Central memory CD4-positive, alpha-beta T cell (primary cell): ENCODE measurements at places on chromosomes 6 and 20.
A peak's percentile ranks its signal among the peaks of the same experiment; 100 is the strongest.

DNA sequence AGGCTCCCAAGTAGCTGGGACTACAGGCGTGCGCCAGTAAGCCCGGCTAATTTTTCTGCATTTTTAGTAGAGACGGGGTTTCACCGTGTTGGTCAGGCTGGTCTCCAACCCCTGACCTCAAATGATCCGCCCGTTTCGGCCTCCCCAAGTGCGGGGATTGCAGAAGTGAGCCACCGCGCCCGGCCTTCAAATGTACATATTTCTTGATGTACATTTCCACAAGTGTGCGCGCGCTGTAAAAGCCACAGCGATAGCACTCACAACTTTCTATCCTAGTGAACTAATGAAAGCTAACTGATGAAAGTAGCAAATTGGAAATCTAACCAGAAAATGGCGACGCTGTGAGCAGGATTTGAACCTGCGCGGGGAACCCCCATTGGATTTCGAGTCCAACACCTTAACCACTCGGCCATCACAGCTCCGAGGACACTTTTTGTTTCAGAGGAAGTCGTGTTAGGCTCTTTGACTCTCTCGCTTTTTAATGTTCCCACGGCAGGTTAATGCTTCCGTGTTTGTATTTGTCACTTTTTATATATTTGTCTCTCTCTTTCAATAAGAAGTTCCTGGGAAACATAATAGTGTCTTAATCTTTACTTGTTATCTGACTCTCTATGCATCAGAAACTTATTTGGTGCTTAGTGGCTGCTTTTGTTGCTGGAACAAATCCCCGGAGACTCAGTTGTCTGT is 199.4 kb upstream of the ZNF184 start:
- DNase-seq = no peak

- DNase-seq = no peak
These were observed 119.9 kb upstream of the ASCC3 start for GRCh38 chr6:101001012-101001411.

DNA sequence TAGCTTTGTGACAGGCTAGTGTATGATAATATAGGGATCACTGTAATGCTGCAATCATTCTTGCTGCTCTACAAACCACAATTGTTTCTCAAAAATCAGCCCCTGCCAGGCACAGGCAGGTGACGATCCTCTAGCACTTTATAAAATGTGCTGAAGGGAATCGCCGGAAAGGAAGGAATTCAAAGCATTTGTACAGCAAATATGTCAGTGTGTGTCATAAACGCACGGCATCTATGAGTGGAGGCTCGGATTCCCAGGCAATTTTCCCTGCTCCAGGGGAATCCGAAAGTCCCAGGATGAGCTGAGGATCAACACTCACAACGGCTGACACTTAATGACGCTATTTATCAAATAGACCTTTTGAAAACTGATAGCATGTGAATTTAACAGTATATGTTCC is 1.4 kb downstream of the PHACTR1 start:
- no peak for DNase-seq

DNA sequence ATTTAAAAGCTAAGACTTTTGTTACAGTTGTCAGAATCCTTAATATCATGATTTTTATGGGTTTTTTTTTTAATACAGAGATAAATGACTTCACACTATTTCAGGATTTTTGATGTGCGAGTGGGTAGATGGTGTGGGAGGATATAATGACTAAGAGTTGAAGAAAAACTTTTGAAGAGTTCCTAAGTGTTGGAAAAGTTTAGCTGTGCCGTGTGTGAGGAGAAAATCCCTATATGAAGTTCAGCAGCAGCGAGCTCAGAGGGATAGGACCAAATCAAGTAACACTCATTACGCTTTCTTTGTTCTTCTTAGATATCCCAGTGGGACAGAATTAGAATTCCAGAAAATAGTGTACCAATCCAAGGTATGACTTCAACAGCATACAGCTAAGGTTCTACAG is 34.1 kb downstream of the PDE10A start:
- DNase-seq = no peak

DNA sequence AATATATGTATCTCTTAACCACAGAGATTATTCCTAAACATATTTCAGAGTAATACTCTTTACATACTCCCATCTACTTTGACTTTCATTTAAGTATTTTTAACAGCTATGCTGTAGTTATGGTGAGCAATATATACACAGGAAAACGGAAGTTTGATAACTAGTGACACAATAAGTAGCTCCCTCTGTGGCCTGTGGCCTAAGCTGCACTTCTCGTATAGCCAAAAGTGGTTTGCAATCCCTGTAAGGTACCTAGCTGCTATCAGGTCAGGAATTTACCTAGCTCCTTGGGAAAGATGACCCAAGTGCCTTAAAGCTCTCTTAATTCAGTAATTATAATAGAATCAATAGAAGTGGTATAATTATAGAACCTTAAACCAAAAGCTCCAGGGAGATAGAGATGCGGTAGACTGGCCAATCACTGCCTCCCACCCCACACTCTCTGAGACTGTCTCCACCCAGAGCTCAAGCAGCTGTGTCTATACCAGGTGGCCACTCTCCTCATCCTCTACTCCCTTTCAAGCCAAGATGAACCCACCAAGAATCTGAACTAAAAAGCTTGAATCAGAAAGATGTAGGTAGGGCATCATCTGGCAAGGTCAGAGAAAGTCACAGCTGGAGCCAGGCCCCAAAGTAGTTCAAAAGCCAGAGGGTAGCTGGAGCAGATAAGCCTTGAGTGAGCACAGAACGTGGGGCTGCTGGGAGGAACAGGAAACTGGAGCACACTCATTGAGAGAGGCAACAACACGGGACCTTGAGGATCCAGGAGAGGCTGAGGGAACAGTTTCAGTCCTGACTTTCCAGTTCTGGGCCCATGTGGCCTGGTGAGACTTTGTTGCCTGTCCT is 84.9 kb upstream of the ASF1A start:
- DNase-seq = peak; percentile 49

GRCh38 chr6:343960-344815 is 47.4 kb upstream of the IRF4 start:
- no peak for DNase-seq

DNA sequence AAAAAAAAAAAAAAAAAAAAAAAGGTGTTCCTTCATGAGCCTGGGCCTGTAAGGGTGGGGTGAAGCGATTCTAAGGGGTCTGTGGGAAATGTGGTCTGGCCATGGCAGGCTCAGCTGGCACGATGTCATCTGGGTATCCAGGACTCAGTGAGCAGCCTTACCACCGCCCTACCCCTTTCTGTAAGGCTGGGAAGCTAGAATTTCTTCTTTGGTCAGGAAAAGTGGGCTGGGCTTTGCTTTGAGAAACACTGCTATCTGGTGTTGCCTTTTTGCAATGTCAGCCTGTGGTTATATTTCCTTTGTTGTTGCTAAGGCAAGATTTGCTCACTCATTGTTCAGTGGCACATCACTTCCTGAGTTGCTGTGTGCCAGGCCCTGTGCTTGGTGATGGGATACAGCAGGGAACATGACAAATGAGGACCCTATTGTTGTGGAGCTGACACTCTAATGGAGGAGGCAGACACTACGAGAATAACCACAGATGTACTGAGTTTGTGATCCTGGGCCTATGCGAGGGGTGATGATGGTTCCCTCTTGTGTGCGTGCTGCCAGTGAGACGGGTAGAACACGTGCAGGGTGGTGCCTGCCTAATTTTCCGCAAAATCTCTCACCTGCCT is 45.9 kb upstream of the ZNFX1 start:
- DNase-seq = peak; percentile 56

DNA sequence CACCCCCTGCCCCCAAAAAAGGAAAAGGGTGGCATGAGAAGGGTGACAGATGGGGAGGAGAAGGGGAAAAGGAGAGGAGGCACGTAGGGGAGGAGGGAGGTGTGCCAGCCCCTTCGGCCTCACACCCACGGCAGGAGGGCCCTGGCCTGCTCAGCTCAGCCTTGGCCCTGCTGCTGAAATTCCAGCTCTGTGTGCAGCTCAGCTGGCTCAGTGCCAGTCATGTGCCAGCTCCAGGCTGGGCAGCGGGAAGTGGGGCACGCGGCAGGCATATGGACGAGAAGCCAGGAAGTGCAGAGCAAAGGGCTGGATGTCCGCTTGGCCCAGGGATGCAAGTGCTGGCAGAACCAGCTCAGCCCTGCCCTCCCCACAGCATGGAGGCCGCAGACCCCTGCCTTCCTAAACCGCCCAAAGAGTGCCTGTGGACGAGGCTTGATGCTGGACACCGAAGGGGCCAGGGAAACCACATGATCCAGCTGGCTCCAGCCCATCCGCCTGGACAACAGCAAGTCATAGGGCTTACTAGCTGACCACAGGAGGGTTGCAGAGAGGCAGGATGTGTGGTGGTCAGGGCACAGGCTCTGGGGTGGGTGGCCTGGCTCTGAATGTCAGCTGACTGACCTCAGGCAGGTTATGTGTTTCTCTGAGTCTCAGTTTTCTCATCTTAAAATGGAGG is 60.2 kb downstream of the NOL4L start:
- no peak for DNase-seq

GRCh38 chr20:41224281-41224680 is 86.9 kb downstream of the PLCG1 start:
- no peak for DNase-seq

- DNase-seq = no peak
These were observed 992 bp downstream of the ZSCAN16 start for GRCh38 chr6:28125401-28125800.

- DNase-seq = no peak
These were observed 96.9 kb downstream of the RFX6 start for GRCh38 chr6:116973976-116974375.

GRCh38 chr6:4397307-4397706 is 261.9 kb upstream of the ECI2 start:
- no peak for DNase-seq

DNA sequence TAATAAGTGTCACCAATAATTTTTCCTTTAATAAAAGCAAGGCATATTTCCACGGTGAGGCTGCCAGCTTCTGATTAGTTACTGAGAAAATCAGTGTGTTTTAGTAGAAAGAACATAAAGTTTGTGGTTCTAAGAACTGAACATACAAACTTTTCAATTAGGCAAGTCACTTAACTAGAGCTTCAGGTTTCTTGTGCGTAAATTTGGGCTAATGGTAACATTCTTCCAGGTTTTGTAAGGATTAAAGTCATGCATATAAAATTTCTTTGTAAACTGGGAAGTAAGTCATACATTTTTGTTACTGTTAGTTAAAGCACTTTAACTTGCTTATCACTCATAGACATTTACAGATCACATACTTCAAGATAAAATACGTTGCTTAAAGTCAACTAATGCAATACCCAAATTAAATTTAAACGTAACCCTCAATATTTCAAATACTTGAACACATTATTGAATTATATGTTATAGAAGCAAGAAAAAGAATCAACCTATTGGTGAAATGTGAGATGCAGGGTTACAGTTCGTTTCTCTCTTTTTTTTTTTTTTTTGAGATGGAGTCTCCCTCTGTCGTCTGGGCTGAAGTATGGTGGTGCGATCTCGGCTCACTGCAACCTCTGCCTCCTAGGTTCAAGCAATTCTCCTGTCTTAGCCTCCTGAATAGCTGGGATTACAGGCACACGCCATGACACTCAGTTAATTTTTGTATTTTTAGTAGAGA is 327.3 kb upstream of the NOX3 start:
- DNase-seq = no peak

- DNase-seq = no peak
These were observed 17.3 kb downstream of the GGTLC1 start for GRCh38 chr20:23971310-23971709.

DNA sequence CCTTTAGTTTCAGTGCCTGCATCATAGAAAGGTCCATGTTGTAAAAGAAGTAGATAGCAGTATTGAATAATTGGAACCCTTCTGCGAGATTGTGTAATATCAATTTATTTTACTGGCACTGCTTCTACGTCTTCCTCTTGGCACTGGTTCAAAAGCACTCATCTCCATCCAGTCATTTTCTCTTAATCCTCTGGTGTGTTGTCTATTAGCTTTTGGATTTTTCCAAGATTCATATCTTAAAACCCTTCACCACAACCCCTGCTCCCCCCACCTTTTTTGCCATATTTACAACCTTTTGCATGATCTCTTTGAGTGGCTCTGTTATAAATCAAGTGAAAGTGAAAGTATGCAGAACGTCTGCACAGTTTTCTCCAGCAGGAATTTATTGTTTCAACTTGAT is 76.6 kb upstream of the HSF2 start:
- DNase-seq = no peak

DNA sequence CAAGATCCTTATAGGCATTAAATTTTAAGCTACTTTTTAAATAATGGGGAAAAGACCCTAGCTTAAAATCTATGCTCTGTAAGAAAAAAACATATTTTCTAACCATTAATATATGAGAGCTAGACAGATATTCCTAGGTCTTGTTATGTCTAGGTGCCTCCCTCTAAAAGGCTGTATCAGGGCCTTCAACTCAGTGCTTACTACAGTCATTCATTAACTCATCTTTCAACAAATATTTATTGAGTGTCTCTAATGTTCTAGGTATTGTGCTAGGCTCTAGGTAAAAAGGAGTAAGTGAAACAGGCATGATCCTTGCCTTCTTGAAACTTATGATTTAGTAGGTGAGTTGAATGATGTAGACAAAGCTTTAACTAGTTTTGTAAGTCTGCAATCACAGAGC is 6.4 kb upstream of the STX11 start:
- DNase-seq = no peak

DNA sequence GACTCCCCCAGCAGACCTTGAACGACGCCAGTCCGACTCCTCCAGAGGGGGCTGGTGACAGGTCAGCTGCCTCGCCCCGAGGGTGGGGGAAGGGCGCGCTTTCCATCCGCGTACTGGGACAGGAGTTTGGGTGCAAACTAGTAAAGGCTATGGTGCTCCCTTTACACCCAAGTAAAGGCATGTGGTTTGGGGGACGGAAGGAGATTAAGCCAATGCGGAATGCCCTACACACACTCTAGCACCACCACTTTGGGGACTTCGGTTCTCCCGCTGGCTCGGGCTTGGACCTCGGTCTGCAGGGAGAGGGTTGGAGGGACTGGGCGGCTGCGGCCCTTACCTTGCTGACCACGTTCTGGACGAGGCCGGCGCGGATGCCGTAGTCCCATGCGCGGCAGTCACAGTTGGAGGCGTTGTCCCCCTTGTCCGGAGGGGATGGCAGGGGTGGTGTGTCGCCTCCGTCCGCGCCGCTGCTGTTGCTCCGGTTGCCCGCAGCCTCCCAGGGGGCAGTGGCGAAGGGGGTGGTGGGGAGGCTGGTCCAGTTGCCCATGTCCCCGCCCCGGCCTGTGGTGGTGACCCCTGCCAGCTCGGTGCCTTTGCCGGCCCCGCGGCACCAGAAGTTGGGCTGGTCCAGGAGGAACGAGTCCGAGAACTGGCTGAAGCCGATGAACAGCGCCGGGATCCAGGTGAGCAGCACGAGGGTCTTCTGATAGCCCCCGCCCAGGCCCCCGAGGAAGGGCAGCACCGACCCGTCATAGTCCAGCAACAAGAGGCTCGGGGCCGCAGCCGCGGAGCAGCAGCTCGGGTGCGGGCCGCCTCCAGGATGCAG is 1.1 kb downstream of the SLC22A23 start:
- DNase-seq = peak; percentile 17

GRCh38 chr20:32541323-32542258 is 43.5 kb downstream of the NOL4L start:
- DNase-seq = no peak
